ENCODE measurements at places on chromosomes 12 and 14.

DNA sequence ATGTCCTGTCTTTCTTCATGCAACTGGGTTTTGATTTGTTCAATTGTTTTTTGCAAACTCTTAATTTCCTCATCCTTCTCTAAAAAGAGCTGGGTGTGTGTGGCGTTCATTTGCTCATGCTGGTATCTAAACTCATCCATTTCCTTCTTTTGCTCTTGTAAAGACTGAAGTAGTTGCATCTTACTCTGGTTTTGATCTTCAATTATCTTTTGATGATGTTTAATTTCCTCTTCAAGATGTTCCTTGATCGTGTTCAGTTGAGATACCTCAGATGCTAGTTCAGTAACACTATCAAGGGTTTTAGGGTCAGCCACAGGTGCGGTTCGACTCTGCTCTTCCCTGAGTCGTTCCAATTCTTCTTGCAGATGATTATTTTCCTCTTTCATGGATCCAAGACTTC, 34.8 kb downstream of the TRIP11 start:
- no peak for DNase-seq

- DNase-seq = no peak
Observed at GRCh38 chr14:55239320-55239719, 31.9 kb upstream of the FBXO34 start.

- no peak for DNase-seq
Observed at GRCh38 chr14:82667501-82667900, 1133.8 kb upstream of the SEL1L start.

DNA sequence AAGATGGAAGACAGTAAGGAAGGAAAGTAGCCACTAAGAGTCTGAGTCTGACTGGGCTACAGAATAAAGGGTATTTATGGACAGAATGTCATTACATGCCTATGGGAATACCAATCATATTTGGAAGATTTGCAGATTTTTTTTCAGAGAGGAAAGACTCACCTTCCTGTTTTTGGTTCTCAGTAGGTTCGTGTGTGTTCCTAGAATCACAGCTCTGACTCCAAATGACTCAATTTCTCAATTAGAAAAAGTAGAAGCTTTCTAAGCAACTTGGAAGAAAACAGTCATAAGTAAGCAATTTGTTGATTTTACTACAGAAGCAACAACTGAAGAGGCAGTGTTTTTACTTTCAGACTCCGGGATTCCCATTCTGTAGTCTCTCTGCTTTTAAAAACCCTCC, 15.4 kb upstream of the PAPLN start:
- no peak for DNase-seq

GRCh38 chr12:51205350-51205749, 12.5 kb downstream of the POU6F1 start:
- no peak for DNase-seq

GRCh38 chr12:109169686-109170085, 53.3 kb downstream of the ACACB start:
- DNase-seq = no peak

DNA sequence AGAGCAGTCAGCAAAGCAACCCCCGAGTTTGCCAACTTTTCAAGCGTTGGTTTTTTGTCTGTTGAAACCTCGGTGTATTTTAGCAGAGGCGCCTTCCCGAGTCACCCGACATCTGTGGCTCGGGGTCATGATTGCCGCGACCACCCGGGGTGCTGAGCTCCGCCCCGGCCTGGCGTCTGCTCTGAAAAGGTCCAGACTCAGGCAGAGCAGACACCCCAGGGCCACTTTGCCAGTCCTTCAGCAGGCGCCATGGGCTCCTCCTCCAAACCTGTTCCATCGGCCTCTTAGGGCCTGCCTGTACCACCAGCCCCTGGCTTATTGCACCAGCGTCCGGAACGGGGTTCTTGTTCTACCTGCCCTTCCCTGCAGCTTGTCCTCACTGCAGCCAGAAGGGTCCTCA, 19.1 kb downstream of the ANKRD9 start:
- no peak for DNase-seq

DNA sequence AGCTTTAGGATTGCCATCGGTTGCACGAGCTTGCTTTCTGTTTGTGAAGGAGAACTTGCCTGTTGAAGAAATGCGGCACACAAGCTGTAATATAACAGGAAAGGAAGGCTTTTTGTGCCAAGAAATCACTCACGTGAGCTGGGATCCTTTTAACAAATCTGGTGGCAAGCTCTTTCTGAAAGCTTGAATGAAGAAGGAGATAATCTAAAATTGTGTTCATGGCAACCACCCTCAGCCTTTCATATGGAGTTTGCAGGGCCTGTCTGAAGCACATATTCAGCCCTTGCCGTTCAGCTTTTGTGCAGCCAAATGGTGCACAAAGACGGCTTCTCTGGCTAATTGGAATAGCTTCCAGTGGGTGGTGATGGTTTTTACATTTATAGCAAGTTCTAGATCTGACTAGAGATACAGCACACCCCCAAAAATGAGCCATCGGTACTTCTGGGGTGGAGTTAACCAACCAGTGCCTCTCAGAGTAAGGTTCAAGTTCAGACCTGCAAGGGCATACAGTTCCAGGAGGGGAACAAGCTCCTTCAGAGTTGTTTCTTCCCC, 107.4 kb downstream of the AEBP2 start:
- no peak for DNase-seq

- no peak for DNase-seq
Observed at GRCh38 chr12:113119980-113120669, 15.4 kb downstream of the RASAL1 start.

DNA sequence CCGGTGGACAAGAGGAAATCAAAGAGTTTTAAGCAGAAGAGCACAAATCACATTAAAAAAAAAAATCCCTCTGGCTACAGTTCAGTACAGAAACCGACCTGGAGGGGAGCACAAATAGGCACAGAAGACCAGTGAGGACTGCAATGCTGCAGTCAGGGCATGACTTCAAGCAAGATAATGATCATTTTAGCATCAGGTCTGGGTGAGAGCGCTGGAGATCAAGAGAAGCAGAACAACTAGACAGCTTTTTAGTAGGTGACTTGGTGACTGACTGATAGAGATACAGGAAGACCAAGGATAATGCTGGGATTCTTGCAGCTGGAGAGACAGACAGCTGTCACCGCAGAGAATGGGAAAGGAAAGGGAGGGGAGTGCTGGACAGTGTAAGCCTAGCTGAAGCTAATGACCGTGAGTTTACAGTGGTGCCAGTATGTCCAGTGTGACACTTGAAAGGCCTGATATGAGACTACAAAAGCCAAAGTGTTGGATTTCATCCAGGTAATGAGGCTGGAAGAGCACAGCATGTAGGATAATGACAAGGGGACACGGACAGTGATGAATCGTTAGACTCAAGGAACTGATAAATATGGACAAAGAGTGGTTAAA, 5.6 kb downstream of the NFYB start:
- no peak for DNase-seq
